Stimulated activated CD4-positive, alpha-beta T cell treated with anti-CD3 and anti-CD28 coated beads, TNF-alpha, amount 100 ng/mL, for 24 hours (primary cell): ENCODE measurements at places on chromosomes 1 and 21.

DNA sequence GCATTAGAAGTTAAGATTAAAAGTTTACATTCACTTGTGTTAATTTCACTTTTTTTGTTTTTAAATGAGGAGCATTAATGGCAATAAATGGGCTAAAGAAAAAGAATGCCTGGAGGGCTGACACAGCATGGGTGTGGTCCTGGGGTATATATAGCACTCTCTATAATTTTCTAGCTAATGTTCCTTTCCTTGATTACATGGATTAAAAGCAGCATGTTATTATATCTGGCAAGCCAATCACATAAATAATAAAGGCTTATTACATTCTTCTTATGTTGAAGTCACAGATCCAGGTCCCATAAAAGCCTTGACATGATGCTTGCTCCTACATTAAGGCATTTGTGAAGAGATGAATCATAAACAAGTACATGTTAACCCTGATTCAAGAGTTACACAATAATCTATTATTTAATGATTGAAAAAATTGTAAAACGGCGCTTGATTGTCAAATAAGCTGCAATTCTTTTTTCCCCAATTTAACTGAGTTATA lies 91.4 kb downstream of the LYPLAL1 start:
- no peak for DNase-seq

DNA sequence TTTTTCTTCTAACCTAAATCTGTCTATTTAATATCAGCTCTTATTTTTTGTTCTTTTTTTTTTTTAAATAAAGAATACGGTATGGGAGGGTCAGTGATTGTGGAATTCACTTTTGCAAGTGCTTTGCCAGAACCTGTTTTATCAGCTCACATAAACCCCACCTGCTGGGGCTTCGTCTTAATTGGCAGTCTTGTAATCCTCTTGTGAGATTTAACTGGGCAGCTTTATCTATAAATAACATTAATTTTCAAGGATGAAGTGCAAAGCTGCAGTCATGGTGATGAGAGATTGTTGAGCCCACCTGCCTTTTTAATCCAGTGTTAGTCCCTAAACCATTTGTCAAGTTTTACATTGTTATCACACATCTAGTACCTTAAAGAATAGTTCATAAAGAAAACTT lies 18.2 kb upstream of the PDC start:
- DNase-seq, result no peak

DNA sequence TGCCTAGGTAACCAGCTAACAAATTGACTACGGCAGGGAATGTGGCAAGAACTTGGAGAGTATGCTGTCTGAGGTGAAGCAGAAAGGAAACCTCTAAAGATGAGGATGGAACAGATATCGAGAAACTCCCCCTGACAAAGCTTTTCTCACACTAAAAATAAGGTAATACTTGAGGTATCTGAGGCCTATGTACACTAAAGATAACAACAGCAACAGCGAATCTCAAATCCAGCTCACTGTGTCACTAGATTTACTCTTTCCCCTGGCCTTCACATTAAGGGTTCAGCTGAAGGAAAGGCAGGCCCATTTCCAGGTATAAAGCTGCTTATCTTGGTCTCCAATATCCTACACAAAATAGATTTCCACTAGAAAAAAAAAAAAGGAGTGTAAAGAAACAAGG lies 518.0 kb downstream of the KCNT2 start:
- DNase-seq, result no peak

DNA sequence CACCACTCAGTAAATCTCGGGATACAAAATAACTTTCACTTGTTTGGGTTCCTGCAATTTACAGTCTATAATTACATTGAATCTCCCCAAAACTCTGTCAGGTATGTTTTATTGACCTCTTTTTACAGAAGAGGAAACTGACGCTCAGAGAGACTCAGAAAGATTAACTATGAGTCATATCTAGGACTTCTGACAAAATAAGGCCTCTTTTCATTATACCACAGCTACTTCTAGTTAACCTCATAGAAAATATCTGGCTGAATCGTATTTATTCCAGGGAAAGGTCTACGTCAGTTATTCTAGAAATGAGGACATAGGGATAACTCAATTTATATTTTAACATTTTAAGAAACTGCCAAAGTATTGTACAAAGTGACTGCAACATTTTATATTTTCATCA lies 211.1 kb upstream of the FAM78B start:
- DNase-seq, result no peak

GRCh38 chr1:41368366-41368765 lies 7.1 kb downstream of the FOXO6 start:
- DNase-seq, result no peak

DNA sequence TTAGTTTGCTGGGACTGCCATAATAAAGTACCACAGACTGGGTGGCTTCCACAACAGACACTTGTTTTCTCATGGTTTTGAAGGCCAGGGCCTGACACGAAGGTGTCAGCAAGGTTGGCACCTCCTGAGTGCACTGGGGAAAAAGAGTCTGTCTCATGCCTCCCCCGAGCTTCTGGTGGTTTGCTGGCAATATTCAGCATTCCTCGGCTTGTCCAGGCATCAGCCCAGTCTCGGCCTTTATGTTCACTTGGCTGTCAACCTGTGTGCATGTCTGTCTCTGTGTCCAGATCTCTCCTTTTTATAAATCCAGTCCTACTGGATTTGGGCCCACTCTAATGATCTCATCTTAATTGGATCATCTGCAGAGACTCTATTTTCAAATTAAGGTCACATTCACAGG lies 72.6 kb downstream of the DOP1B start:
- no peak for DNase-seq

DNA sequence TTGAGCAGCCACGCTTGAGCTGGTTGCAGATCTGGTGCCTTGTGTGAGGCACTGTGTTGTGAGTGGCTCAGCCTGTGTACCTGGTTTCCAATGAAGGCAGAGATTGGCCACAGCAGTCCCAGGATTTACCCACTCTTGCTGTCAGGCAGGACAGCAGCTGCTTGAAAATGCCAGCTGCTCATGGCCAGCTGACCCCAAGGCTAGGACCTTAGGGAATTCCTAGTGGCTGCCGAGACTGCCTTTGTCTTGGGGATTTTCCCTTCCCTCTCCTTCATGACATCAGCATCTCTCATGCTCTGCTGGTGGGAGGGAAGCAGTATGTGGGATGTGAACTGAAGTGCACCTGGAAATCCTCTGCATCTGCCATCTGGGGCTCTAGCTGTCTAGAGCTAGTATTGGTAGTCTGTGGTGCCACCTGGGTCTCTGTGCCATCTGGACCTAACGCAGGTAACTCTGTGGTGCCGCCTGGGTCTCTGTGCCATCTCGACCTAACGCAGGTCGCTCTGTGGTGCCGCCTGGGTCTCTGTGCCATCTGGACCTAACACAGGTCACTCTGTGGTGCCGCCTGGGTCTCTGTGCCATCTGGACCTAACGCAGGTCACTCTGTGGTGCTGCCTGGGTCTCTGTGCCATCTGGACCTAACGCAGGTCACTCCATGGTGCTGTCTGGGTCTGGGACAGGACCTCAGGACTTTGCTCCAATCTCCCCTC lies 3.8 kb upstream of the LRRC47 start:
- no peak for DNase-seq

DNA sequence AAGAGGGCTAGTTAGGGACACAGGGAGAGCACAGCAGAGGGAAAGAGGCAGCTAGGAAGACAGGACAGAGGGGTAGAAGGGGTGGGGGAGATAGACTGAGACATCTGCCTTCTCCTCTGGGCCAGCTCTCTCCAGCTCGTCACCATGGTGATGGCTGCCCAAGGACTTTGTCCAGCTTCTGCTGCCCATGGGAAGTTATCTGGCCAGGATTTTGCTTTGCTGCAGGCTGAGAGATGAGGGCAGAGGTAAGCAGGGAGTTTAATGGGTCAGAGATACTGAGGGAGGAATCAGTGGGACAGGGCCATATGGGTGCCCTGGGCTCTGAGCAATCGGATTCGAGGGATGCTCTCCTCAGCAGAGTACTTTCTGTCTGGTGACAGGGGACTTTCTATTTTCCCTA lies 34.5 kb upstream of the GPR37L1 start:
- no peak for DNase-seq

DNA sequence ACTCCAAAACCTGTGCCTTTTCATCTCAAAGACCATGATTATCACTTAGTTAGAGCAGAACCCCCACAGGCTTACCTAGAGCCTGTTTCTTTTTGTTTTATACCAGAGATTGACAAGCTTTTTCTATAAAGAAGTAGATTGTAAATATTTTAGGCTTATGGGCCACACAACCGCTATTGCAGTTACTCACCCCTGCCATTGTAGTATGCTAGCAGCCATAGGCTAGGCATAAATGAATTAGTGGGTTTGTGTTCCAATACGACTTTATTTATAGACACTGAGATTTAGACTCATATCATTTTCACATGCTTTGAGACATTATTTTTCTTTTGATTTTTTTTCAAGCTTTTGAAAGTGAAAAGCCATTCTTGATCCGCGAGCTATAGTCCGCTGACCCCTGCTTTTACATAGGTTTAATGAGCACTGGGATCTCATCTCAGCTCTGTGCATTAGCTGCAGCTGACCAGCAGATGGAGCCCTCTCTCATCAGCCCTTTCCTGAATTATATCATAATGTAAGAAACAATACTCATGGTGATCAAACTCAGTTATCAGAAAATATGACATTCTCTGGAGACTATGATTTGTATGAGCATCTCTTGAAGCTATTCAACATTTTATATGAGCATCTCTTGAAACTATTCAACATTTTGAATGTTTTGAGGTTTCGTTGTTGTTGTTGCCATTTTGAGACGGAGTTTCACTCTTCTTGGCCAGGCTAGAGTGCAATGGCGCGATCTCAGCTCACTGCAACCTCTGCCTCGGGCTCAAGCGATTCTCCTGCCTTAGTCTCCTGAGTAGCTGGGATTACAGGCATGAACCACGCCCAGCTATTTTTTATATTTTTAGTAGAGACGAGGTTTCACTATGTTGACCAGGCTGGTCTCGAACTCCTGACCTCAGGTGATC lies 111.9 kb upstream of the L1TD1 start:
- peak; percentile 30 for DNase-seq
